Cardiac fibroblast (primary cell): ENCODE measurements at places on chromosomes 1 and 21.

DNA sequence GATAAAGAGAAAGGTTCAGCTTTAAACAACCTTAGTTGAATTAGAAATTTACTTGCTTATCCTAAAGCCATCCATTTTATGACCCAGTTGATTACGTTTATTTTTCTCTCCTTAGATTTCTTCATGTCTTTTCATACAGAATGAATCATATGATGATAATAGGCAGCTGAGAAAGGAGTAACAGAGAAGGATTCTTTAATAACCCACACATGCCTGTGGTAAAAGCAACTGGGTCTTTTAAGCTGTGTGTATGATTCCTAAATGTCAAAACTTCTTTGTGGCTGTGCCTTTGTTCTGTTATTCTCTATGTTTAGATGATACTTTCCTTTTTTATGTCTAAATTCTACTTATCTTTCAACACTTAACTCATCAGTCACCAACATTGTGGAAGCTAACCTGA, 626.5 kb downstream of the NCAM2 start:
- DNase-seq = peak; percentile 33

DNA sequence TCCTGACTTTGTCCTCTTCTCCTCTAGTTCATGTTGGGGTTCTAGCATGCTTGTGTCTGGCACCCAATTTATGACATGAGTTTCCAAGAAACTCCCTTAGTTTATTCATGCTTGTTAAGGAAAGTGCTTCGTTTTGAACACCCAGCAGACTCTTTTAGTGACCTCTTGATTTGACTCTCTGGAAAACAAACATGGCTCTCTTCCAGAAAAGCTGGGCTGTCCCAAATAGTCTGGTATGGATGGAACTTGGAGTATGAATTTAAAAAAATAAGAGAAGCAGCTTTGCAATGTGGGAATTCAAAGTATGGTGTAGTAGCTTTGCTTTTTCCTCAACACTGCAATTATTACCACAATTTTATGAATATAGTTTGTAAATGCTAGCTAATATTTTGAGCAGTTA, 143.4 kb upstream of the C8B start:
- DNase-seq = no peak

- DNase-seq = no peak
Measured at GRCh38 chr1:168405906-168406549, 125.4 kb downstream of the TBX19 start.

DNA sequence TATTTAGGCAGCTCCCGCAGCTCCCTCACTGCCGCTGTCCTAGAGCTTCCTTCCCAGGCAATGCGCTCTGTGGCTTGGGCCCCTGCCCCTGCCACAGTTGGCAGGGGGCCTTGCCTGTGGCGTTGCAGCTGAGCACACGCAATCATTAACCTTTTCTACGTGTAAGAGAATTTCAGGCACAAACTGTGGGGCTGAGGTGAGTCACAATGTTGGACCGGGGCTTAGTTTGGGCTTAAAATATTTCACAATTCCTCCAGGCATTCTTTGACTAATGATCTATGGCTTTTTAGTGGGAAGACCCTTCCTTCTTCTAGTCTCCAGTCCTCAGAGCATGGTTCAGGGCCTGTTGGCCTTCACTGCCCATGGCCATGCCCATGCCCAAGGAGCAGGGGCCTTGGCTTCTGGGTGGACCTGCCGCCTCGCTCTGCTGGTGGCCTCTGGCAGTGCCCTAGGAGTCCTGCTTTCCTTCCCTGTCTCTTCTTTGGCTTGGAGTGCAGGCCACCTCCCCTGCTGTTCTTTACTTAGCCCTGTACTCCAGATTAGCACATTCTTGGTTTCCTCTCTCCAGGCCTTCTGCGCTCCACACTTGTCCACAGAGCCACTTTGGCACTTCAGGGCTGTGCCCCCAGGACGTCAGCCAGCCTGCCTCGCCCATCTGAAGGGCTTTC, 39.2 kb downstream of the MAPKAPK2 start:
- peak; percentile 94 for DNase-seq

DNA sequence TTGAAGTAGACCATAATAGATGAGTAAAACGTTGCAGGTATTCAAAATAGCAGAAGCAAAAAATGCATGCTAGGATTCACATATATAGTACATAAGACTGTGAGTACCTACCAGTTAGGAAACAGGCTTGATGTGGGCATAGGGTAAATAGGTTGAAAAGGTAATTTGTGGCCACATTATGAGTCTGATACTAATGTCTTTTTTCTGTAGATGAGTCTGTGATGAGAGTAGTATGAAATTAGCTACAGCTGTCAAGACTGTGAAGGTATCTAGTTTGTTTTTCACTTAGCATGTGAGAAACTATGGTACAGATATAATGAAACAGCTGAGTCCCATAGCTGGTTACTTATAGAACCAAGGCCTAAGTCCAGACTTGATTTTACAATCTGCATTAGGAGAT, 12.4 kb upstream of the SPATA1 start:
- no peak for DNase-seq

DNA sequence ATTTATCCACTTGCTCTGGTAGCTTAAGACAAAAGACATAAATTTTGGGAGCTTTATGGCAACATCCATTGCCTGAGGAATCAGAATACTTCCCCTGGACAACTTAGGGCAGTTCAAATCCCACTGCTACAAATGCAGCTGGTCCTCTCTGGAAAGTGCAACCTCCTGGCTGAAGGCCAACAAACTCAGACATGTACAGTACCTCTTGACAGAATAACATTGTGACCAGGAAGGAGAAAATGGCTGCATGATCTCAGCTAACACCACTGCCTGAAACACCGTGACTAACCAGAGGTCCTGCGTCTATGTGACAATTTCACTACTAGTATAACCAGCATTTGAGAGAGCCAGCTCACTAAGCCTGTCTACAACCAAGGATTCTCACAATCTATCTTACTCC, 218.9 kb downstream of the CRB1 start:
- DNase-seq = peak; percentile 56

GRCh38 chr1:11860587-11860986, 1.8 kb upstream of the NPPB start:
- DNase-seq = no peak

GRCh38 chr21:29335720-29336119, 37.0 kb downstream of the BACH1 start:
- DNase-seq = peak; percentile 39

- no peak for DNase-seq
Measured at GRCh38 chr1:156021093-156021428, 310 bp upstream of the SSR2 start.

GRCh38 chr1:15966081-15966955, 9.6 kb downstream of the ZBTB17 start:
- peak; percentile 84 for DNase-seq

- DNase-seq = peak; percentile 13
Measured at GRCh38 chr1:23168079-23168444, 594 bp downstream of the LUZP1 start.

DNA sequence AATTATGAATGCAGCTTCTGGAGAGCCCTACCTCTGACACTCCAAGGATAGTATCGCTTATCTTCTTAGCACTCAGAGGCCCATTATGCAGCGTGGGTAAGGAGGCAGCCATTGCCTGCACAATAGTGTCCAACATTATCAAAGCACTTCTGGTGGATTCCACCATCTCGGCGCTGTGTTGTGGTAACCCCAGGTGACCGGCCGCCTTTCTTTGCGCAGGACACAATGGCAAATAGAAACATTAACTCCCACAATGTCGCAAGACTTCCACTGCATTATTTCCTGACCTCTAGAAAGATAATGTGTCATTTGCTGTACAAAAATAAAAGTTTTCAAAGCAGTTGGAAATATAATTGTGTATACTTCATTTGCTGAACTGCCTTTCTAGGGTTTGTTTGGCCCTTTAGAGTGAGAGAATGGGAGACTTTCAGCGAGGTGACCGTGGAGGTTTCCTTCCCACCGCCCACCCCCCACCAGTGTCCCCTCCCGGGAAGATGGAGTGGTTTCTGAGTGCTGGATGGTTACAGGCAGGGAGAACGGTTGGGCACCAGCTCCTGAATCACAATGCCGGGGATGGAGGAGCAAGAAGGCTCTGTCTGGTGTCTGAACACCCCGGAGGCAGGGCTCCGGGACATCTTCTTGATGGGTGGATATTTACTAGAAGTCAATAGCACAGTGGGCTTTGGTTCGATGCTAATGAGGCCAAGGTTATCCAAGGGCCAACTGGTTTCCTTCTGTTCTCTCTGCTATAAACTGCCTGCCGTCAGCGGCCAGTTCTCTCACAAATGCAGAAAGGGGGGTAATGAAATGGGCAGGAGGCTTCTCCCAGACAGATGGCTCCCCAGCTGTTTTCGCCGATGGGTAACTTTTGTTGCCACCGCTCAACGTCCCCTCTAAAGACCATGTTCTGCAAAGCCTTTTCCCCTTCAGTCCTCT, 215.4 kb upstream of the PROX1 start:
- no peak for DNase-seq

DNA sequence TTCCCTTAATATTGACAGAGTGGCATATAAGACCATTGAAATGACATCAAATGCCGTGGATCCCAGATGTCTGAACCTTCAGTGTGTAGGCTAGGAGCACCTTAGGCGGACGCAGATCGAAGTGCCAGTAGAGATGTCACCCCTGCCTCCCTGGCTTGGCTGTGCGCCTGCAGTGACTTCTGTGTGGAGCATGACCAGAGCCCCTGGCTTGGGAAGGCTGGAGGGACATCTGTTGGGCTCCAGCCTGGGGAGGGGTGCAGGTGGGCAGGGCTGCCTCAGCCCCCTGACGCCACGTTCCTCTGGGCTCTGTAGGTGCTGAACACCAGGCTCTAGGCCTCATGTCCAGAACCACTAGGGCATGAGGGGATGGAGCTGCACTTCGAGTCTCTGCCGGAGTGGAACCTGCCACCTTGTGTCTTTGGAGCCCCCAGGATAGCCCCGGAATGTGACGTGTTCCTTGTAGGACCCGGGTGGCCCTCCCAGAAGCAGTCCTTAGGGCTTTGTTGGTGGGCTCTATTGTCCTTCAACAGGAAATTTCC, 103.8 kb downstream of the ADARB1 start:
- no peak for DNase-seq

DNA sequence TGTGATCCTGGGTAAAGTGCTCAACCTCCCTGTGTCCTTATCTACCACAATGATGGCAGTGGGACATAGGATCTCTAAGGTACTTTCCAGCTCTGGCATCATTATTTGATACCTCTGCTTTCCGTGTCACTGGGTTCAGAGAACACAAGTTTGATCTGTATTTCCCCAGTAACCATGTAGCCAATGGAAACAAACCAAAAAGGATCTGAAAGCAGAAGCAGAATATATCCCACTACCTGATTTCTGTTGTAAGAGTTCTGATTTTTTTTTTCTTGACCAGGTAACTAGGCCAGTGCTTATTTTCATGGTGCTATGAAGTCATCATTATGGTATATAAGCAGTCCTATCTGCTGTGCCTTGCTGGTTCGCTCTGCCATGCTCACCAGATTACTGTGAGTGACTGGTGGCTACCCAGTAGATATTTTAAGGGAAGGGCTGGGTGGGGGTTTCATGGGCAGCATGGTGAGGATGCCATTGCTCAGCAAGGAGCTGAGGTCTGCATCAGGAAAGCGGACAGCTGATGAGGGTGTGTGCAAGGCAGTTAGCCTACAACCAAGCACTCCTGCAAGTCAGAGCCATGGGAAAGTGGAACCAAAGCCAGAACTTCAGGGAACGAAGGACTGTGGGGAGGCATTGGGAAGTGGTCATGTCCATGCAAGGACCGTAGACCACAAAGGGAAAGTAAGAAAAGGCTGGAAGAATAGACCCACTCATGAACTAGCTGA, 104.9 kb upstream of the EDEM3 start:
- no peak for DNase-seq

DNA sequence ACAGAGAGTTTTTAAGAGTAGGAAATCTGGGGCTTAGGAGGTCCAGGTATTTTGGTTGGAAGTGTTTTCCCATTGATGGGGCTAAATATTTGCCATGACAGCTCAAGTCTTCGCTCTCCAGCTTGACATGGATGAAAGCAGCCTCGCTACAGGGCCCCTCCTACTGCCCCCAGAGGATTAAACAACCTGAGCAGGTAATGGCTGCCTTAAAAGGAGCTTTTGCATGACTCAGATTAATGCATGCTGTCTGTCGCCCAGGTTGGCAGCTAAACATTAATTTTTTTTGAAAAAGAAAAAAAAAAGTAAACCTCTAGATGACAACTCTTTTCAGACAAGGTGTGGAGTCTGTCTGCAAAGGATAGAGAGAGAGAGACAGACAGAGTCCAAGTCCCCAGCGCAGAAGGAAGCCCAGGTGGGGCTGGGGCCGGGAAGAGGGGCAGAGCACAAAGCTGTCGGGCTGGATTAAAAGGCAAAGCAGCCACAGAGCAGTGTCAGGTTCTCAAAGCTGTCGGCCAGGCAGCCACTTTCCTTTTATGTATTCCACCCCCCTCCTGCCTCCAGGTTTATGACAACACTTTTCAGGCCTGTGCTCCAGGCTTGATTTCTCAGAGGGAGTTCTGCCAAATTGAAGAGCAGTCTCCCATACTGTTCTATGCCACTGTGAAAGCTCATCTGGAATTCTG, 127.9 kb downstream of the CLIC6 start:
- no peak for DNase-seq

GRCh38 chr1:40984066-40984465, 4.6 kb downstream of the CTPS1 start:
- peak; percentile 36 for DNase-seq

DNA sequence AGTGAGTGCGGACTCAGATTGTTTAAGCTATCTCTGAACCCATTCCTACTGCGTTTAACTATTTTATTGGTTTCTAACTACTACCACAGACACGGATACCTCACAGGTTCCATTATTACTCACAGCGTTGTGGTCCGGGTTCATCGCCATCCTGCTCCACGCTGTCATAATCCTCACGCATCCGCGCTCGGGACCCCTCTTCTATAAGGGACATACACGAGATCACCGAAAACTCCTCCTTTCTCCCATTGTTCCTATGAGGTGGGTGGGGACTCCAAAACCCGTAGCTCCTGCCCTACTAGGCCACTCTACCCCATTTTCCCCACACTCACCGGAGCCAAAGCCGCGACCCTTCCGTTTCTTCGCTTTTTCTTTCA, 610 bp downstream of the RBM8A start:
- no peak for DNase-seq

DNA sequence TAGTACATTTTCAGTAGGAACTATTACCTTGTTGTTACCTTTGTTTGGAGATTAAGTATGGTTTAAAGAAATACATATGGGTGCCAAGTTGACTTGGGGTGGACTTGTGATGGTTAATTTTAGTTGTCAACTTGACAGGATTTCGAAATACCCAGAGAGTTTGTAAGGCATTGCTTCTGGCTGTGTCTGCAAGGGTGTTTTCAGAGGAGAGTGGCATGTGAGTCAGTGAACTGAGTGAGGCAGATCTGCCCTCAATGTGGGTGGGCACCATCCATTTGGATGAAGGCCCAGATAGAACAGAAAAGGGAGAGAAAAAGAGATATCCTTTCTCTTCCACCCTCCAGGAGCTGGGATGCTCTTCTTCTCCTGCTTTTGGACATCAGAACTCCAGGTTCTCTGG, 315.5 kb downstream of the GPATCH2 start:
- DNase-seq = peak; percentile 27

- DNase-seq = no peak
Measured at GRCh38 chr1:170558731-170559130, 26.8 kb downstream of the GORAB start.

DNA sequence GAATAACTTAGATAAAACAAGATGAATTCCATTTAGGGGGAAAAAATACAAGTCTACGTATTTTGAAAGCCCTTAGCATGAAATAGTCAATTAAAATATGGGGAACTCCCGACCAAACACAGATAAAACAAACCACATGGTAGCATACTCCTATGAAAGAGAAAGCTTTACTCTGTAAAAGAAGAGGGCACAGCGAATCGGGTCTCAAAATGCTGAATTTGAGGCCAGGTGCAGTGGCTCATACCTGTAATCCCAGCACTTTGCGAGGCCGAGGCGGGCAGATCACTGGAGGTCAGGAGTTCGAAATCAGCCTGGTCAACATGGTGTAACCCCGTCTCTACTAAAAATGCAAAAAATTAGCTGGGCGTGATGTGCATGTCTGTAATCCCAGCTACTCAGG, 116.9 kb upstream of the TIAM1 start:
- DNase-seq = no peak
